GF-D8 (cell line): ENCODE measurements at places on chromosomes 16 and 17.

- DNase-seq, result no peak
Observed at GRCh38 chr16:81746566-81746965, 32.5 kb upstream of the PLCG2 start.

DNA sequence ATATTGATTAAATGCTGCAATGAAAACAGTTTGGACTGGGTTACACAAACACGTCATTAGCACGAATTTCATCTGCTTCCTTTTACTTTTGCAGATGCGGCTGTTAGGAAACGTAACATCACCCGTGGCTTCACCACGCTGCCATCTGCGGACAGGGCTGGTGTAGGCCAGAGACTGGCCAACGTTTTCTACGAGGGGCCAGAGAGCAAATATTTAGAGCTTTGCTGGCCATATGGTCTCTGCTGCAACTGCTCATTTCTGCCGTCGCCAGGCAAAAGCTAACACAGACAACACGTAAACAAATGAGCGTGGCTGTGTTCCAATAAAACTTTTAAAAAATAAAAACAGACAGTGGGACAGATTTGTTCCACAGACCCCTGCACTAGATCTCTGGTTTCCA lies 96.6 kb downstream of the ENGASE start:
- DNase-seq, result no peak

DNA sequence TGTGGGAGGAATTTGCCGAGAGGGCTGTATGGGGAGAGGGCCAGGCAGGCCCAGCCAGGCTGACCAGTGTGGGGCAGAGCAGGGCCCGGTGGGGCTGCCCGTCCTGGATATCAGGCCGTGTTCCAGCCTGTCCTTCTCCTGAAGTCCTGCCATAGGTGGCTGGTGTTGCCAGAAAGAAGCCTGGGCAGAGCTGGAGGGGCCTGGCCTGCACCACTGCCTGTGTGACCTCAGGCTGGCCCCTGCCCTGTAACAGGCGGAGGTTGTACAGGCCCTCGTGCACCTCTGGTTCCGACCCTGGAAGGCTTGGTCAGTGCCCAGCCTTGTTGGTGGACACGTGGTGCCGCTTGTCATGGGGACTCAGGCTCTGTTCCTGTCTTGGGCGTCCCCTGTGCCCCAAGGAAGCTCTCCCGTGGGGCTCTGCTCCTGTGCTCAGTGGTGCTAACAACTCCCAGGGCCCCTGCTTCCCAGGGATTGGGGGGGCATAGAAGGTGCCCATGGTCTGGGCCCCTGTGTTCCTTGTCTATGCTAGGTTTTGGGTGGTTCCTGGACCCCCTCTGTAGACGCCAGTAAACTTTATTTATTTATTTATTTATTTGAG lies 33.3 kb downstream of the ADCY7 start:
- no peak for DNase-seq

DNA sequence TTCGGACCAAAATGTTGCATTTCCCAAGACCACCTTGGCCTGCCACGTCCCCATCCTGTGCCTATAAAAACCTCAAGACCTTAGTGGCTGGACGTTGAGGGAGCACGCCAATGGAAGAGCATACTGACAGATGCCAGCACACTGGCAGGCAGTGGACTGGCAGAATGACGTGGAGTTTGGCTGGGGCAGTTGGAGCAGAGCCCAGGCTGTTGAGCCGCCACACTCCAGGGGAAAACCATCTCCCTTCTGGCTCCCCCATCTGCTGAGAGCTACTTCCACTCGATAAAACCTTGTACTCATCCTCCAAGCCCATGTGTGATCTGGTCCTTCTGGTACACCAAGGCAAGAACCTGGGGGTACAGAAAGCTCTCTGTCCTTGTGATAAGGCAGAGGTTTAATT lies 494.1 kb downstream of the CDH11 start:
- no peak for DNase-seq
